Activated naive CD4-positive, alpha-beta T cell treated with anti-CD3 and anti-CD28 coated beads for 36 hours (primary cell): ENCODE measurements at places on chromosomes 13 and 19. TPM values are rescaled to one million over a fixed set of nuclear protein-coding genes. Genes with fewer than 3 reads are reported as not detected.

GRCh38 chr19:17721111-17721628, 1.9 kb downstream of the MAP1S start:
- H3K27me3 ChIP-seq, result no peaks in the 10 kb centered on the region
- no peak overlapping the region for H3K27ac ChIP-seq
- DNase-seq, result no peak
- H3K4me3 ChIP-seq, result peak overlapping the region; percentile 77
- H3K36me3 ChIP-seq, result peaks cover 13% of the 10 kb centered on the region

- DNase-seq, result no peak
- H3K36me3 ChIP-seq, result no peaks in the 10 kb centered on the region
- H3K27ac ChIP-seq, result no peak overlapping the region
- no peaks in the 10 kb centered on the region for H3K27me3 ChIP-seq
These were observed 458.1 kb upstream of the ARGLU1 start for GRCh38 chr13:107025991-107026390.

- H3K36me3 ChIP-seq, result no peaks in the 10 kb centered on the region
- no peak overlapping the region for H3K27ac ChIP-seq
- no peaks in the 10 kb centered on the region for H3K4me1 ChIP-seq
- H3K27me3 ChIP-seq, result no peaks in the 10 kb centered on the region
- DNase-seq, result no peak
These were observed 77.2 kb downstream of the DACH1 start for GRCh38 chr13:71789693-71790329.

PALM gene
- 1.0 TPM for total RNA-seq

- H3K4me3 ChIP-seq, result no peak overlapping the region
- no peak overlapping the region for H3K27ac ChIP-seq
- H3K4me1 ChIP-seq, result peaks cover 5% of the 10 kb centered on the region
- DNase-seq, result no peak
- H3K36me3 ChIP-seq, result no peaks in the 10 kb centered on the region
These were observed 53.9 kb upstream of the OBI1 start for GRCh38 chr13:78712831-78713230.

DNA sequence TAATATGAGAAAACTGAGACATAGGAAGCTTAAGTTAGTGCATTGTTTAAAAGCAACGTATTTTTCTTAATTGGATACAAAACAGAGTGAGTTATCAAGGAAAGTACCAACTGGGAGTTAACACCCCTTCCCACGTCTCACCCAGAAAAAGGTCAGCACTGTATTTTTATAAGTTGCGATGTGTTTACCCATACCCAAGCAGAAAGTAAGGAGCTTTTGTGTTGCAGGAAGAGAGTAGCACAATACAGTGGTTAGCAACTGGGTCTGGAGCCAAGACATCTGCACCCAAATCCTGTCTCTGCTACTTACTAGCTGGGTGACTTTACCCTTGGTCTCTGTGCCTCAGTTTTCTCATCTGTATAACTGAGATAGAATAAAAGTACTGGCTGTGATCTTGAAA, 34.3 kb downstream of the FAM216B start:
- no peak overlapping the region for H3K4me3 ChIP-seq
- H3K27me3 ChIP-seq, result peaks cover 23% of the 10 kb centered on the region
- H3K36me3 ChIP-seq, result no peaks in the 10 kb centered on the region
- DNase-seq, result no peak

GRCh38 chr19:5621311-5621944, 1.1 kb downstream of the SAFB2 start:
- H3K4me3 ChIP-seq, result peak overlapping the region; percentile 100
- peaks cover 62% of the 10 kb centered on the region for H3K4me1 ChIP-seq
- peak overlapping the region; percentile 94 for H3K27ac ChIP-seq
- H3K27me3 ChIP-seq, result no peaks in the 10 kb centered on the region

DNA sequence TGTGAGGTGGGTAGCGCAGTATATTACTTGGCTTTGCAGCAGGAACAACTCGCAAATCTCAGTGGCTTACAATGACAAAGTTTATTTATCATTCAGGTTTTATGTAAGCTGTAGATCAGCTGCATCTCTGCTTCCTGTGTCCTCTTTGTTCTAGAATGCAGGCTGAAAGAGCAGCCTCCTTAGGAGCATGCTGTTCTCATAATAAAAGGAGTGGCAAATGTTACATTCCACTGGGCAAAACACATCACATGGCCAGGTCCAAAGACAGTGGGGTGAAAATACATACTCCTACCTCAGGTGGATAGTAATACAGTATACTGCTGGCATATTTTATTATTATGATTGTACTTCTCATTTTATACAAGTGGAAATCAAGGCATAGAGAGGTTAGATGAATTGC, 1.2 kb upstream of the CSNK1A1L start:
- no peaks in the 10 kb centered on the region for H3K36me3 ChIP-seq
- no peak overlapping the region for H3K4me3 ChIP-seq
- no peak overlapping the region for H3K27ac ChIP-seq

- H3K4me1 ChIP-seq, result peaks cover 2% of the 10 kb centered on the region
- H3K4me3 ChIP-seq, result no peak overlapping the region
- H3K27ac ChIP-seq, result peak overlapping the region; percentile 70
- H3K27me3 ChIP-seq, result no peaks in the 10 kb centered on the region
- DNase-seq, result peak; percentile 30
These were observed 15.9 kb downstream of the ZNF573 start for GRCh38 chr19:37763488-37763887.

WDR88 gene
- not detected for total RNA-seq

KCNN1 gene
- total RNA-seq, result 0.21 TPM
